ENCODE measurements at places on chromosomes 16 and 17.
A peak's percentile ranks its signal among the peaks of the same experiment; 100 is the strongest.

DNA sequence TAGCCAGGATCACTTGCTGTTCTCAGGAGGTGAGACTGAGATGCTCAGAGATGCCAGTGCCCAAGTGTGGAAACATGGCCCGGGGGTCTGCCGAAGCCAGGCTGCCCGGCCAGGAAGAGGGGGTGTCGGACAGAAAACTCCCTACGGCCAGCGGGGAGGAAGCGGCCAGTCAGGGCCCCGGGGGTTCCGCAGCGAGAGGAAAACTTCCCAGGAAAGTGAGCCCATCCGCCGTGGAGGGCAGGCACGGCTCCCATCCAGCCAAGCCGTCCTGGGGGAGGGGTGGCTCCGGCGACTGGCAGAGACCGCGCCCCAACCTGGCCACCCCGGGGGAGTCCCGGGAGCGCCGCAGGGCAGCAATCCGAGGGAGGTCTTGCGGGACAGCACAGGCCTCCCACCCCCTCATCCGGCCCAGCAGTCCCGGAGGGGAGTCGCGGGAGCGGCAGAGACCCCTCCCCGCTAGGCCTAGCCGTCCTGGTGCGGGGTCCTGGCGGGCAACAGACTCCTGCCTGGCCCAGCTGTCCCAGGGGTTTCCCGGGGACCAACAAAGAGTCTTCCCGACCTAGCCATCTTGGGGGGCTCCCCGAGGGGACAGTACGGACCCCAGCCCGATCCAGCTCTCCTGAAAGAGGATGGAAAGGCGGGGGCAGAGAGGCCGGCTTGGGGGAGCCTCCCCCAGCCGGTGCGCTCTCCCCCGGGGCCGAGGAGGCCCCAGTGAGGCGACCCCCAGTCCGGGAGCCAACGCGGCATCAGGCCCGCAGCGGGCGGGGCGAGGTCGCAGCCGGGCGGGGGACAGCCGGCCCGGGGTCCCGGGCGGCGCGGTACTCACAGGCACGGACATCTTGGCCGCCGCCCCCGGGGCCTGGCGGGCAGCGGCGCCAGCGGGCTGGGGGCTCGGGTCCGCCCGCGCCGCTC lies 13.8 kb upstream of the BCAR1 start:
- H3K4me1 ChIP-seq, result peaks cover 60% of the 10 kb centered on the region
- peak; percentile 75 for DNase-seq
- H3K27me3 ChIP-seq, result no peaks in the 10 kb centered on the region

GRCh38 chr16:751152-752006 lies 9.2 kb upstream of the MSLN start:
- no peak overlapping the region for H3K27ac ChIP-seq
- peak; percentile 56 for DNase-seq
- no peaks in the 10 kb centered on the region for H3K36me3 ChIP-seq
- no peak overlapping the region for H3K4me3 ChIP-seq
- no peaks in the 10 kb centered on the region for H3K4me1 ChIP-seq

GRCh38 chr16:21162661-21163151 lies 4.2 kb downstream of the LDAF1 start:
- H3K27me3 ChIP-seq, result no peaks in the 10 kb centered on the region
- no peaks in the 10 kb centered on the region for H3K36me3 ChIP-seq
- peaks cover 19% of the 10 kb centered on the region for H3K4me1 ChIP-seq
- H3K4me3 ChIP-seq, result peak overlapping the region; percentile 26
- peak; percentile 72 for DNase-seq

DNA sequence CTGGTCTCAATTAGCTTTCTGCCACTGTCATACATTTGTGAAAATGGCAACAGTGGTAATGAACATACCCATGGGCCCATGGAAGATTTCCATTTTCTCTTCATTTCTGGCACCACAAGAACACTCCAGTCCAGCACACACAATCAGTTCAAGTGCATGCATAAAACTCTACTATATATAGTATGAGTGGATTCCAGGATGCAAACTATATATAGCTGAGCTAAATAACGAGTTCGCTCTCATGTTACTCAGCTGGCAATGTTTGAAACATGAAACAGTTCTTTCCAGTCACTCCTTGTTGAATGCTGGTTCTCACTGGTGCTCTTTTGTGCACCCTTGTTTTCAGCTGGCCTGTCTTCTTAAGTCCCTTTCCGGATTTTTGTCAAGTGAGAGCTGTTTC lies 75.2 kb upstream of the DHX40 start:
- no peaks in the 10 kb centered on the region for H3K4me1 ChIP-seq
- no peaks in the 10 kb centered on the region for H3K27me3 ChIP-seq
- no peak overlapping the region for H3K4me3 ChIP-seq
- H3K27ac ChIP-seq, result peak overlapping the region; percentile 71
- H3K36me3 ChIP-seq, result no peaks in the 10 kb centered on the region
- peak; percentile 9 for DNase-seq

DNA sequence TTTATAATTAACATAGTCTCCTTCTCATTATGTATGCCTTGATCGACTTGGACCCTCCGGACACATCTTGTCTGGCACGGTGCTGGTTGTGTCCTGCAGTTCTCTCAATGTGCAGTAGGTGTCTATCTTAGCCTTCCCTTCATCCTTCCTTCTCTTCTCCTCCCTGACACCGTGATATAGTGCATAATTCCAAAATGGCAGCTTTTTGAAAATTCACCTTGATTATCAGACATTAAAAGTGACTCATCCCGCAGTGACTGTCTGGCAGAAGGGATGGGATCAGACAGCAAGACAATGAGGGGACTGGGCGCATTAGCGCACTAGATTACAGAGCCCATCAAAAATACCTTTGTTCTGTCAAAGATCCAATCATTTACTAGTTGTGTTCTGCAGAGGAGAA lies 70.0 kb upstream of the PMFBP1 start:
- DNase-seq, result no peak
- no peaks in the 10 kb centered on the region for H3K27me3 ChIP-seq
- H3K27ac ChIP-seq, result no peak overlapping the region
- no peaks in the 10 kb centered on the region for H3K4me1 ChIP-seq
- H3K36me3 ChIP-seq, result no peaks in the 10 kb centered on the region
- no peak overlapping the region for H3K4me3 ChIP-seq

GRCh38 chr17:59688008-59688407 lies 19.2 kb downstream of the PTRH2 start:
- peaks cover 21% of the 10 kb centered on the region for H3K36me3 ChIP-seq
- H3K27me3 ChIP-seq, result no peaks in the 10 kb centered on the region
- H3K27ac ChIP-seq, result peak overlapping the region; percentile 0
- H3K4me1 ChIP-seq, result no peaks in the 10 kb centered on the region
- no peak for DNase-seq

DNA sequence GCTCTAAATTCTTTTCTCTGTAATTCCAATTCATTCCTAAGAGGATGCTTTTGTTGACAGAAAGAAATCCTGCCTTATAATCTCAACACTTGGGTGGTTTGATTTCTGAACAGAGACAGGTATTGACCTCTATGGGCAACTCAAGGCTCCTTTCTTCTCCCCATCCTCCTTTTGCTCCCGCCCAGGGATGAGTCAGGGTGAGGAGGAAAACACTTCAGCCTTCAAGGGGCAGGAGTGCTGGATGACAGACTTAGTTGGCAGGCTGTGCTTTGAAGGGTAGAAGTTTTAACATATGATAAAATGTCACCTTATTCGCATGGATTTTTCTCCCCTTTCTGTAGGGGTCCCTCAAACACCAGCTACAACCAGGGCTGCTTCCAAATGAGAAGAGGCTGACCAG lies 16.7 kb upstream of the TOM1L1 start:
- H3K27me3 ChIP-seq, result no peaks in the 10 kb centered on the region
- no peaks in the 10 kb centered on the region for H3K36me3 ChIP-seq
- H3K4me1 ChIP-seq, result no peaks in the 10 kb centered on the region
- no peak overlapping the region for H3K27ac ChIP-seq

- H3K4me1 ChIP-seq, result no peaks in the 10 kb centered on the region
- peaks cover 3% of the 10 kb centered on the region for H3K36me3 ChIP-seq
- DNase-seq, result no peak
- H3K4me3 ChIP-seq, result no peak overlapping the region
Measured at GRCh38 chr17:68987966-68988365, 32.8 kb upstream of the ABCA8 start.

- H3K36me3 ChIP-seq, result no peaks in the 10 kb centered on the region
- DNase-seq, result no peak
- H3K4me1 ChIP-seq, result no peaks in the 10 kb centered on the region
- no peak overlapping the region for H3K4me3 ChIP-seq
- H3K27me3 ChIP-seq, result no peaks in the 10 kb centered on the region
Measured at GRCh38 chr16:4131621-4132020, 15.4 kb upstream of the ADCY9 start.

GRCh38 chr17:78965491-78965924 lies 14.2 kb downstream of the LGALS3BP start:
- H3K27ac ChIP-seq, result no peak overlapping the region
- no peaks in the 10 kb centered on the region for H3K4me1 ChIP-seq
- no peaks in the 10 kb centered on the region for H3K27me3 ChIP-seq
- DNase-seq, result no peak

DNA sequence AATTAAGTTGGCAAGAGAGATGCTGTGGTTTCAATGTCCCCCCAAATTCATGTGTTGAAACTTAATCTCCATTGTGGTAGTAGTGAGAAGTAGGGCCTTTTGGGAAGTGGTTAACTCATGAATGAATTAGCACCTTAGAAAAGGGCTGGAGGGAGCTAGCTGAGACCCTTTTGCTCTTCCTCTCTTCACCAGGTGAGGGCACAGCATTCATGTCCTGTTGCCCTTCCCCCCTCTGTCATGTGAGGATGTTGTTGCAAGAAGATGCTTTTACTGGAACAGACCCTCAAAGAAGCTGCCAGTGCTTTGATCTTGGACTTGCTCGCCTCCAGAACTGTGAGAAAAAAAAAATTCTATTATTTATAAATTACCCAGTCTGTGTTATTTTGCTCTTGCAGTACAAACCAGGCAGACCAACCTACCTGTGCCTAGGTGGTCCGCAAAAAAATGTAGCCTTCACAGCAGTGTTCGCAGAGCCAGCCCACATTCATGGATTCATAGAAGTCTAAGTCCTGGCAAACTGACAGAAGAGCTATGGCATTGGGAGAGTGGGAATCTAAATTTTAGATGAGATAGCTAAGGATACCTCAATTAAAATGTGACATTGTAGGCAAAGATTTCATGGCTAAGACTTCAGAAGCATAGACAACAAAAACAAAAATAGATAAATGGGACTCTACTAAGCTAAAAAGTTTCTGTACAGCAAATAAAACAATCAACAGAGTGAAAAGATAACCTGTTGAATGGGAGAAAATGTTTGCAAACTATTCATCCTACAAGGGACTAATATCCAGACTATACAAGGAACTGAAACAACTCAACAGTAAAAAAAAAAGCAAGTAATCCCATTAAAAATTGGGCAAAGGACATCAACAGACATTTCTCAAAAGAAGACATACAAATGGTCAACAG lies 32.0 kb upstream of the ABCA5 start:
- H3K36me3 ChIP-seq, result no peaks in the 10 kb centered on the region
- no peak overlapping the region for H3K4me3 ChIP-seq
- H3K4me1 ChIP-seq, result no peaks in the 10 kb centered on the region
- no peak for DNase-seq
- no peaks in the 10 kb centered on the region for H3K27me3 ChIP-seq

- peaks cover 84% of the 10 kb centered on the region for H3K36me3 ChIP-seq
- no peak overlapping the region for H3K27ac ChIP-seq
- H3K4me3 ChIP-seq, result no peak overlapping the region
Measured at GRCh38 chr16:71453036-71453435, 9.0 kb downstream of the ZNF23 start.

- H3K27ac ChIP-seq, result no peak overlapping the region
- no peaks in the 10 kb centered on the region for H3K27me3 ChIP-seq
- DNase-seq, result no peak
- no peak overlapping the region for H3K4me3 ChIP-seq
- peaks cover 5% of the 10 kb centered on the region for H3K4me1 ChIP-seq
- no peaks in the 10 kb centered on the region for H3K36me3 ChIP-seq
Measured at GRCh38 chr17:77608431-77608830, 350.1 kb upstream of the TNRC6C start.

GRCh38 chr17:8630227-8630801 lies at the start of gene MYH10:
MYH10 (minus strand) TSS chr17:8630725; CDS start chr17:8623246, 7,479 bp downstream.
- H3K36me3 ChIP-seq, result no peaks in the 10 kb centered on the region
- peak within 1 kb of the TSS; percentile 68 for H3K27ac ChIP-seq
- no peak for DNase-seq
- H3K4me3 ChIP-seq, result peak within 1 kb of the TSS; percentile 87
- H3K4me1 ChIP-seq, result no peaks in the 10 kb centered on the region

- no peak overlapping the region for H3K27ac ChIP-seq
- DNase-seq, result no peak
- H3K27me3 ChIP-seq, result no peaks in the 10 kb centered on the region
Measured at GRCh38 chr17:14051692-14052091, 17.6 kb upstream of the COX10 start.

DNA sequence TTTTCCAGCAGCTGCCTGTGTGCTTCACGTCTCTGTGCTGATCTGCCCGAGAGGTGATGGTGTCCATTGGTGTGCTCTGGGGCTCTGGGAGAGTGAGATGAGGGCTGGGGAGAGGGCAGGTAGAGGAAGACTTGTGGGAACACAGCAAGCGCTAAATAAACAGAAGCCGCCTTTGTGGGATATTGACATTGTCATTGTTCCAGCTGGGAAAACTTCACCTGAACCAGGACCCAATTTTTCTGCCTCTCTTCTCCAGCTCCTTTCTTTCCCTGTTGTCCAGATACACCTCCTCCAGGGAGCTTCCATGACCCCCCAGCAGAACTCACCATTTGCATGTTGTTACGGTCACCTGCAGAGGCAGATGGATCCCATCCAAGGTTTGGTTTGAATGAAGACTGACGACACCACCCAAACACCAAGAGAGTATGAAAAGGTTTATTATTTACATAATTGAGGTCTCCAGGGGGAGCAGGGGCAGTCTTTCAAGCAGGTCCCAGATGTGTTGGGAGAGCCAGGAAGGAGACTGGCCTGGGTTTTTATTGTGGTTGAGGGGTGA lies 3.6 kb upstream of the ITGA3 start:
- H3K27me3 ChIP-seq, result peaks cover 22% of the 10 kb centered on the region
- H3K36me3 ChIP-seq, result no peaks in the 10 kb centered on the region

DNA sequence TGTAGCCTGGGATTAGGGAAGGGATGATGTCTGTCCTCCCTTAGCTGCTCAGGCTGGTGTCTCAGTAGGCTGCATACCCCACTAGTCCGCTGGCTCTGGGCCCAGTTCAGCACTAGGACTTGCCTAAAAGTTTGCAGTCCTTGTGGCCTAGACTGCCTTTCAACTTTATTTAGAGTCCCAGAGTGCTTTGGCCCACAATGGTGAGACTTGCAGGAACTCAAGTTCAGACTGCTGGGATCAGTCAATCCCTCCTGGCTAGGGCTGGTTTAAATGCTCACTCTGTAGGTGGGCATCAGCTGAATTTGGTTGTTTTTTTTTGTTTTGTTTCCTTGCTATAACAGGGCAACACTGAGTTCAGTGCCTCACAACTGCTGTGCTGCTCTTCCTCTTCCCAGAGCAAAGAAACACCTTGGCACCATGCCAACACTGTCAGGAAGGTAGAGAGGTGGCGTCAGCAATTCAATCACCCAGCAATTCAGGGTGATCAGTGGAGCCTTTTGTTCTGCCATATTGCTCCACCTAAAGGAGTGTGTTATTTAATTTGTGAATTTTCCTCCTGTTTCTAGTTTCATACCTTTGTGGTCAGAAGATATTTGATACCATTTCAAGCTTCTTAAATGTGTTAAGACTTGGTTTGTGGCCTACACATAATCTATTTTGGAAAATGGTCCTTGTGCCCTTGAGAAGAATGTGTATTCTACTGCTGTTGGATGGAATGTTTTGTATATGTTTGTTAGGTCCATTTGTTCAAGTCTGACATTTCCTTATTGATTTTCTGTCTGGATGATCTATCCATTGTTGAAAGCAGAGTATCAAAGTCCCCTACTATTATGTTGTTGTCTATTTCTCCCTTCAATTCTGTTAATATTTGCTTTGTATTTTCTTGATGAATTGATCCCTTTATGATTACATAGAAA lies 284.0 kb upstream of the PMFBP1 start:
- no peak overlapping the region for H3K4me3 ChIP-seq
- no peaks in the 10 kb centered on the region for H3K36me3 ChIP-seq
- DNase-seq, result no peak
- H3K4me1 ChIP-seq, result no peaks in the 10 kb centered on the region
- no peak overlapping the region for H3K27ac ChIP-seq
